ENCODE measurements at places on chromosomes 12 and 14.

- no peak for DNase-seq
Observed at GRCh38 chr12:2297004-2297403, 244.2 kb downstream of the CACNA1C start.

DNA sequence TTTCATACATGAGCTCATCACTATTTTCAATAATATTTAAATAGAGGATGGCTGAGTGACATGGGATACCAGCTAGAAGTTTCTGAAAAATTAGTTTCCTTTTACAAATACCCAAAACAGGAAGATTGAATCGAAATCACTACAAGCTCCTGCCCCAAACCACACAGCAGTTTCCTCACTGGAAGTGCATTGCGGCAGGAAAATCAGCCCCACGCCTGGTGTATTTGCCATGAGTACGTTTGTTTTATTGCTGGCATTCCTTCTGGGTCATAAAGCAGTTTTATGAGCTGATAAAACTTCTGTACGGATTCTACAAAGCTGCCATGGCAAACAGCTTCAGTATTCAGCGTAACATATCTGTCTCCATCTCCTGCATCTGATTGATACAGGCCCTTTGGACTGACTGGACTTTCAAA lies 23.7 kb downstream of the CDC42BPB start:
- DNase-seq = no peak

- no peak for DNase-seq
Observed at GRCh38 chr12:42761601-42762350, 172.2 kb upstream of the PRICKLE1 start.

- DNase-seq = no peak
Observed at GRCh38 chr12:56431850-56432249, 17.4 kb downstream of the TIMELESS start.

DNA sequence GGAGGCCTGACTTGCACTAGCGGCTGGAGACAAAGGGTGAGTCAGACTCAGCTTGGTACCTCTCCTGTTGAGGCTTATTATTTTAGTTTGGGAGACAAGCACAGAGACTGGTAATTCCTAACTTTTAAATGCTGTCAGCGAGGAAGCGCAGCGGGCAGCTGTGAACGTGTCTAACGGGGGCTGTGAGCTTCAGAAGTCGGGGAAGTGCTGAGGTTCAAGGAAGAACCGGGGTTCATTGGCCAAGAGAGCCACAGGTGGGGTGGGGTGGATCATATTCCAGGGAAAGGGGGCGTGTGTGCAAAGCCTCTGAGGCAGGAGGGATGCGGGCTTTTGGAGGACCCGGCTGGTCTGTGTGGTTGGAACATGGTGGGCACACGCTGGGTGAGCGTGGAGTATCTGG lies 36.1 kb upstream of the ADGRD1 start:
- no peak for DNase-seq

GRCh38 chr12:73964641-73965040 lies 573.0 kb upstream of the ATXN7L3B start:
- no peak for DNase-seq

- no peak for DNase-seq
Observed at GRCh38 chr12:2481951-2482350, 312.8 kb upstream of the FKBP4 start.

GRCh38 chr14:88281447-88281846 lies 41.6 kb downstream of the KCNK10 start:
- no peak for DNase-seq

Data from activated T-helper 1 cell treated with anti-CD3 and anti-CD28 coated beads, Interleukin-2, amount 50 U/mL, for 16 hours (primary cell).